ENCODE measurements at places on chromosomes 13 and 19.
A peak's percentile ranks its signal among the peaks of the same experiment; 100 is the strongest.

- DNase-seq, result no peak
Measured at GRCh38 chr19:44050740-44051649, 841 bp upstream of the ZNF223 start.

DNA sequence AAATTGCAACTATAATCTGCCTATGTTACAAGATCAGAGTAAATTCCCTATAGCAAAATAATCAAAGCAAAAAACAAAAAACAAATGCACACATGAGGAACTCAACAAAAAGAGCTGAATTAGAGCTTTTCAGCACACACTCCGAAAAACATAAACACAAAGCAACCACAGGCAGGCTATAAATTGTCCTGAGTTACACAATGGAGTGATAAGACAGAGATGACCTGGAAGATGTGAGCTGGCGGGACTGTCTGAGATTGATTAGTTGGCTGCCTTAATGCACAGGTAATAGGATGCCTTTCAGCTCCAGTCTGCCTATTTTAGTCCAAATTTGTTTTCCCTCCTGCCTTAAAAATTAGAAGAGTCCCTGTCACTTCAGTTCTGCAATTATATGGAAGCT is 159.0 kb upstream of the FNDC3A start:
- no peak for DNase-seq

- DNase-seq, result no peak
Measured at GRCh38 chr13:98454389-98454881, 122.5 kb downstream of the STK24 start.

GRCh38 chr13:99056381-99057014 is 78.6 kb upstream of the DOCK9 start:
- DNase-seq, result no peak

DNA sequence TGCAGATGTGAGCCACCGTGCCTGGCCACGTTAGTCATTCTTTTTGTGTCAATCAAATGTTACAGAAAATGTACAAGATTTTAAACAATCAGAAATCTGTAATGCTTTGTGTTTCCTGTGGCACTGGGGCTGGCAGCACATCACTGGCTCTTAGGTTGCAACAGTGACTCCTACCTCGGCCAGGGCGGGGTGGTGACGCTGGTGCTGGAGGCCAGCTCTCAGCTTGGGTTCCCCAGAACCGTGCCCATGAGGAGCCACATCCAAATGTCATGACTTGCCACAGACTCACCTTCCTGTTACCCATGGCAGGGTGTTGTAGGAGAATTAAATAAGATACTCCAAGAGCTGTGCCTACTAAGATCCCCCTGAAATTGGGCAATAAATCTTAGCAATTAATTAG is 161.7 kb downstream of the TEX29 start:
- no peak for DNase-seq

DNA sequence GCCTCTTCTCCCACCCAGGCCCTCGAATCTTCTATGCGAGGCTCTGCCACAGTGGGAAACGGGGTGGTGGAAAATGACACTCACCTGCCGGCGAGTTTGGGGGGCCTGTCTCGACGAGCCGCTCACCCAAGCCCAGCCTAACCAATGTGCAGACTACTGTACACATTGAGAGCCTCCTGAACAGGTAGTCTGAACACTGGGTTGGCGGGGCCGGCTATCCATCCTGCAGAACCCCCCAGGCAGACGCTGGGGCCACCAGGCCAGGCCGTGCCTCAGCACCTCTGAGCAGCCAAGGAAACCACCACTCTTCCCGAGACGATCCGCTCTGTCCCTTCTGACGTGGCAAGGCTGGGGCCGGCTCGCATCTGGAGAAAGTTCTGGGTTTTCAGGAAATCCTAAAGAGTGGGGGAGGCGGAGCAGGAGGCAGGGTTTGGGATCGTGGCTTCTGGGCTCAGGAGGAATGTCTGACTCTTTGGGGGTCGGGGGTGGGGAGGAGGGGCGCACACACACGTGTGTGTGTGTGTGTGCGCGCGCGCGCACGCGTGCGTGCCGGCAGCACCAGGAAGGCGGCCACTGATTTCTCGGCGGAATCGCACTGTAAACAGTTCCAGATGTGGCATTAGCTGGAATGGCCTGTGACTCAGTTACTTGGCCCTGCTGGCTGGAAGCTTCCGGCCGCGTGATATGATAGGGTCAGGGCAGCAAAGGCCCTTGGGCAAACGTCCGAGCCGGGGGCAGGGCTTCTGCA is 18.5 kb downstream of the TMED1 start:
- DNase-seq, result no peak

GRCh38 chr19:1901940-1902404 is 3.2 kb upstream of the ADAT3 start:
- no peak for DNase-seq

- DNase-seq, result peak; percentile 54
Measured at GRCh38 chr19:17784201-17785008, 10.5 kb upstream of the B3GNT3 start.

GRCh38 chr19:58511353-58512208 is at the start of gene SLC27A5:
Gene SLC27A5 (minus strand): TSS chr19:58511992. CDS start chr19:58511955, 37 bp downstream.
- DNase-seq, result no peak

GRCh38 chr13:28671126-28671792 is 12.3 kb downstream of the POMP start:
- no peak for DNase-seq
